ENCODE measurements at places on chromosomes 5 and 9.

DNA sequence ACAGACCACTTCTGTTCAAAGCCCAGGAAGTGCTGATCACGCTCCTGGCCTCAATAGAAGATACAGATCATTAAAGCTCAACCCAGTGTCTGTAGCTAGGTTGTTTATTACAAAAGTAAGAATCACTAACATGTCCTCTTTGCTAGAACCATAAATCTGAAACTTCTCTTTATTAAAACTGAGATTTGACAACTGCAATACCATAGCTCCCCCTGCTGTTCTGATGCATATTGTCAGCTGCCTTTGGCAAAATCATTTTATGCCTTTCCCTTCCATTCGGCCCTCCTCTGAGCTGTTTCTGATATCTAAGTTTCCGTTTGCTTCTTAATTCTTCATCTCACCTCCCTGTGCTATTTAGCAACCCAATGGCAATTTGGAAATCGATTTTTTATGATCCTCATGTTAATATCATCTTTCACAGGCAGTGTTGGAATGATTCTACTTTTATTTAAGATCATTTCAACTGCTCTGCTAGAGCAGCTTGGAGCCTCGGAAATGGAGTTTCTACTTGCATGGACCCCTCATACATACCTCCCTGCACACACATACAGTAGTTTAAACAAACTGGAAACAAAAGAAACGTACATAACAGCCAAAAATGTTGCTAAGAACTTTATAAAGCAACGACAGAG is 998.8 kb downstream of the MAT2B start:
- DNase-seq, result peak; percentile 19

DNA sequence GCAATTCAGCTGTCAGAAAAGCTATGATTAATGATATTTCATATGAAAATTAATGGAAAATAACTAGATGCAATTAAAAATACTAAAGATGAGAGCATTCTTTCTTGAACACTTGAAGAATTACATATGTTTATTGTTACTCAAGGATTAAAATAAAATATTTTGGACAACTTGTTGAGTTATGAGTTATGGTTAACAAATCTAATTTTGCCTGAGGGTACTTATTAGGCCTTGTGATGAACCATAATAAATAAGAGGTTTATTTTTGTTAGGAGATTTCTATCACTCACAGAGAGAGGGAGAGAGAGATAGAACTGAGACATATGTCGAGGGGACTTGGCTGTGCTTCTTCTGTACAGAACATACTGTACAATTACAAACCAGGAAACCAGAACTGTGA is 183.7 kb downstream of the ISL1 start:
- no peak for DNase-seq

DNA sequence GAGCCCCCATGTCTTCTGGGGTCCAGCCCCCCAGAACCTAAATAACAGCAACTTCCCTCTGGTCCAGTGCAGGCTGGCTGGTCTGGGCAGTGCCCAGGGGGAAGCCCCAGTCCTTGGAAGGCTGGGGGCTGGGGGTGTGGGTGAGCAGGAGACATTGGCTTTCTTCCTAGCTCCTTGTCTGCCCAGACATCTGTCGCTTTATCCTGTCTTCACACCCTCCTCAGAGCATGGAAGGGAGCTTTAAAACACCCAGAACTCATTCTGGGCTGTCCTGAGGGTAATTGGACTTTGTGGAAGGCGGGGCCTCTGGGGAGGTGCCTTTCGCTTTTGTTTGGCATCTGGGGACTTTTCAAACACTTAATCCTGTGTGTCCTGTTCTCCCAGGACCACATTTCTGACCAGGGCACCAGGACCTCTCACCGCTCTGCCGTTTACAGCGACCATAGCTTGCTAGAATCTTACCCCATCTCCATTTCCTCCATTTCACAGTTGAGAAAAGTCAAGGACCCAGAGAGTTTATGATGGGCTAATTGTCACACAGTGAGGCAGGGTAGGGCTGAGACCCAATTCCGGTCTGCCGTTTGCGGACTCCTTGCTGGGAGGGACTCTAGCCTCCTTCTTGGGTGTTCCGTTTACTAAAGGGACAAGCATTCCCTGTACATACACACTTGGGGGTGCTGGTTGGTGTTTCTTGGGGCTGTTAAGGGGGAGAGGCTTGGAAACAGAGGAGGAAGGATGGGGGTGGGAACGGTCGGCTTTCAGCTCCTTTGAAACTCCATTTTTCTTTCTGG is 1.1 kb downstream of the GSN start:
- DNase-seq, result no peak

DNA sequence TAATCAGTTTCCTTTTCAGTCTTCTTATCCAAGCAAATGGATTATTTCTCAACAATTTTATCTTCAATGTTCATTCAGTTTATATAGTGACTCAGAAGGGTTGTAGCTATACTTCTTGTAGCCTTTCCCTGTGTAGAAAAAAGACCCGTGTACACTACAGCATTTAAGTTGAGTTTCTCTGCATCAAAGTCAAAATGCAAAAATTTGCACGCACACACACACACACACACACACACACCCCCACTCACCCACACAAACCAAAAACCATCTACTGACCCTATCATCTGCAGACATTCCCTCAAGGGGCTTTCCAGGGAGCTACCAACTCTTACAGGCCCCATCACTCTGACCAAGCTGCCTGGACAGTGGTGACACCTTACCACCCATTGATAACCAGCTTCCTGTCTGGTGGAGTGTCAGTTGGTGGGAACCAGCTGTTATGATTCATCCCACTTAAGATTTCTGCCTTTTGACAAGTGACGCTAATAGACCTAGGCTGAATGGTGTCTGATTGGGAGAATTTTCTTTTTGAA is 12.2 kb upstream of the ELL2 start:
- no peak for DNase-seq

DNA sequence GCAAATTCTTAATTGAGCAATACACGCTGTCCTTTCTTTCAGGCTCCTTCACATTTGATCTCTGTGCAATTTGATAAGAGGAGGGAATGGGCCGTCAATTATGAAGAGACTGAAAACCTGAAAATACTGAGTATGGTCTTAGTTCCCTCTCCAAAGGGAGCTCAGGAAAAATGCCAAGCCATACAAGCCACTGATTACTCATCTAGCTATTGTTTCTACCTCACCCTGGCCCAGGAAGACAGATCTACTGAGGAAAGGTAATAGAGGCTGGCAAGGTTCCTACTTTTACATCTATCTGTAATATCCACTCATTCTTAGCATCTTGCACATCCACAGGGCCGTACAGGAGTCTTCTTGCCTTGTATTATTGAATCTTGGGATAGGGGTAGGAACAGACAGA is 23.7 kb upstream of the TNC start:
- no peak for DNase-seq

DNA sequence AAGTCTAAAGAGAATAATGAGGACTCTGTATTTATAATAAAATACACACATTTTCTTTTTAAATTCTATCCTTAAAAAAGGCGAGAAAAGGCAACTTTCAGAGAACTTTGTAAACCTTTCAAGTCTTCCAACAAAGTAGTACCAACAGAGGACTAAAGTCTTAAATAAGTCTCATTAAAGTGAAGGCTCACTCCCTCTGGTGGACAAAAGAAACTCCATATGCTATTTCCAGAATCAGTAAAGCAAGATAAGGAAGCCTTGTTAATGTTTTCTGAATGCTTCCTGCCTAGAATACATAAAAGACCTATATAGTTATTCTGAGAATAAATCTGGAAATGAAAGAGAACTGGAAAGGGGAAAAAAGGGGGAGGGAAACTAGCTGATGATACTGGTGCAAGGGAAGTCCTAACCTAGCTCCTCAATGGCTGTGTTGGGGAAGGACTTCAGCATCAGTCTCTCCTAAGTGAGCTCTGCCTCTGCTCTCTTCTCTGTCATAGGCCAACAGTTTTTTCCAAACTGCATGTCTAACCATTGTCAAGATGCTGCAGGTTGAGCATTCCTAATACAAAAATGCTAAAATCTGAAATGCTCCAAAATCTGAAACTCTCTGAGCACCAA is 7.2 kb downstream of the HMGCS1 start:
- DNase-seq, result no peak

- no peak for DNase-seq
Observed at GRCh38 chr9:112550531-112550930, 63.9 kb downstream of the KIAA1958 start.

GRCh38 chr5:106408141-106408540 is 1262.6 kb downstream of the EFNA5 start:
- no peak for DNase-seq

GRCh38 chr5:51995773-51996306 is 612.6 kb downstream of the ISL1 start:
- DNase-seq, result no peak

- no peak for DNase-seq
Observed at GRCh38 chr5:176894298-176894697, 4.8 kb downstream of the HK3 start.

- DNase-seq, result no peak
Observed at GRCh38 chr5:82812575-82812974, 264.6 kb downstream of the TMEM167A start.

- DNase-seq, result no peak
Observed at GRCh38 chr5:80249901-80250300, 5.9 kb downstream of the SERINC5 start.

GRCh38 chr5:146446861-146447733 is at the start of gene TCERG1:
TCERG1 (plus strand) TSS chr5:146447333; CDS start chr5:146447350, 17 bp downstream.
- DNase-seq, result peak; percentile 96

GRCh38 chr9:112377684-112378327 is 2.1 kb upstream of the HSDL2 start:
- no peak for DNase-seq

DNA sequence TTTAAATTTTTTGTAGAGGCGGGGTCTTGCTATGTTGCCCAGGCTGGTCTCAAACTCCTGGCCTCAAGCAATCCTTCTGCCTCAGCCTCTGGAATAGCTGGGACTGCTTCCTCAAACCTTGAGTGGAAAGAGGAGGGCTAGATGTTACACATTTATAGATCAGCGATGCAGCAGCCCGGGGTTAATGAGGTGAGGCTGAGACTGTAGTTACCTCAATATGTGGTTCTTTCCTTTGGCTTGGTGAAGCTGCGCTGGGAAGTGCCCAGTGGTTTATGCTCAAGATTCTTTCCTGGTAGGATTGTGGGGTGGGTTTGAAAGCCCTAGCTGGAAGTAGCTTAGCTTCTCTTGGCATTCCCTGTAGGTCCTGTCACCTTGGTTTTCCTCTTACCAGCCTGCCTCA is 22.5 kb downstream of the ZNF618 start:
- no peak for DNase-seq

- no peak for DNase-seq
Observed at GRCh38 chr9:30605936-30606335, 1778.5 kb upstream of the ACO1 start.

- DNase-seq, result no peak
Observed at GRCh38 chr9:129319938-129320481, 141.9 kb upstream of the IER5L start.

DNA sequence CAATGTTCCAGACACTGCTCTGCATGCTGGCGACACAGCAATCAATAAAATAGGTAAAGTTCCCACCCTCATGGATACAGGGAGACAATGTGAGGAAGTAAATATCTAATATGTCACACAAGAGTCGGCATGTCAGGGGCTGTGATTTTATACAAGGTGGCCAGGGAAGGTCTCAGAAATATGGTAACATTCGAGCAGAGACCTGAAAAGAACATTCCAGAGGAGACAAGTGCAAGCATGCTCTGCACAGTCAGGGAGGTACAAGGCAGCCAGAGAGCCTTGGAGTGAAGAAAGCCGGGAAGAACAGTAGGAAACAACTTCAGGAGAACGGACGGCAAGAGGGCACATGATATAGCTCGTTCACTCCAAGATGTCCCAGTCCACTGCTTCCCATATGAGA is 89.2 kb upstream of the ZNF462 start:
- no peak for DNase-seq

DNA sequence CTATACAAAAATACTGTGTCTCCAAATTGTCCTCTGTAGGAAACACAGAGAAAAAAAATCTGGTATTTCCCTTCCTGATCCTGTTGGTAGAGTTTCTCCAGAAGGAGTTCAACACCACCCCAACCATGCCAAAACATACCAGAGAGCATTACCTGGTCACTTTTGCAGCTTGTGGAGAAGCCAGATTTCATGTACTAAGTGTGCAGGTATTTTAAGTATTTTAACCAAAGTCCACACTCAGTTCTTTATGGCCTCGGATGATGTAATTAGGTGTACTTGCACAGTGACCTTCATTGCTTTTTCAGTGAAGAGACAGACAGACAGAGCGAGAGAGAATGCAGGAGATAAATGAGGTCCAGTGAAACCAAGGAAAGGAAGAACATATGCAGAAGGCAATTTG is 2046.8 kb upstream of the CDH9 start:
- DNase-seq, result no peak

DNA sequence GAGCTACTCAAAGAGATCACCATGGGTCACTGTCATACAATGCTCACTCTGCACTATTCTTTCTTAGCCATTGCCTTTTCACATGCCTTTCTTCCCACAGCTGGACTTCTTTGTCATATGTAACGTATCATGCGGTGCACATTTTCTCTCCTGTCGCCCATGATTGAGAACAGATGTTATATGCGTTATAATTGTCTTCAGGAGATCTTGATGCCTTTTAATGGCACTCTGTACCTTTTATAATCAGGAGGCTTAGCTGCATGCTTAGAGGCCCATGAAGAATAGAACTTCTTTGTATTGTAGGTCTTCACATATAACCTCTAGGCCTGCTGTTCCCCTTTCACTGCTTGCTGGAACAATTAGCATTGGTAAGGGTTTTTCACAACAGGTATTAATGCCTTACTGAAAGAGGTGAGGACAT is 436.1 kb downstream of the CDH10 start:
- DNase-seq, result no peak

- DNase-seq, result no peak
Observed at GRCh38 chr5:148147415-148147814, 20.9 kb upstream of the SPINK14 start.

GRCh38 chr5:154653764-154654485 is 101.3 kb upstream of the LARP1 start:
- peak; percentile 22 for DNase-seq

DNA sequence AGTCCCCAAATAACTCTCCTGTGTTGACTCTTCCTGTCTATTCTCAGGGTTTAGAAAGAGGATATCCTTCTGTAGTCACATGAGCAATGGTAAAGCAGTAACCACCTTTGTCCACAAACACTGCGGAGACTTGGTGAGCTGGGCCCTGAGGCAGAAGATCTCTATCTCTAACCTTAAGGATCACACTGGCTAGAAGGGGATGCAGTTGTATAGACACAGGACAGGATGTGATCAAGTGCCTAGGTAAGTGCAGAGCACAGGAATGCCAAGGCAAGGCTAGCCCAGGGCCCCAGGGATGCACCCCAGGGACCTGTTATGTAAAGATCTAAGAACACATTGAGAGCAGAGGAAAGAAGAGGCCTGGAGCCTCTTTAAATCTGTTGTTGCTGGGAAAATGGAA is 610.5 kb downstream of the IRX1 start:
- no peak for DNase-seq

DNA sequence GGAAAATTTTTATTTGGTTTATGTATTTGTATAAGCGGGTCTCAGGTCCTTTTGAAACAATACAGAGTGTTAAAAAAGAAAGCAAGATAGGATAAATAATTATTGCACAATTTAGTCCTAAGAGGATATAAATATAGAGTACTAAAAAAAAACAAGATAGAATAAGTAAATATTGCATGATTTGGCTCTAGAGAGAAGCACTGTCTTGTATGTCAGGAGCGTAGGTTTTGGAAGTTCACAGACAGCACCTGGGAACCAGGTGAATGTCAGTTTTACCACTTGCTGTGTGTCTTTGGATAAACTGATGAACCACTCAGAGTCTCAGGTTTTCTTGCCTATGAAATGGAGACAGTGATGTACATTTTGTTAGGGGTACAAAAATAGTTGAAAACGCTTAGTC is 266.2 kb upstream of the ADAMTSL1 start:
- no peak for DNase-seq
